ENCODE measurements at places on chromosomes 1 and 21.

DNA sequence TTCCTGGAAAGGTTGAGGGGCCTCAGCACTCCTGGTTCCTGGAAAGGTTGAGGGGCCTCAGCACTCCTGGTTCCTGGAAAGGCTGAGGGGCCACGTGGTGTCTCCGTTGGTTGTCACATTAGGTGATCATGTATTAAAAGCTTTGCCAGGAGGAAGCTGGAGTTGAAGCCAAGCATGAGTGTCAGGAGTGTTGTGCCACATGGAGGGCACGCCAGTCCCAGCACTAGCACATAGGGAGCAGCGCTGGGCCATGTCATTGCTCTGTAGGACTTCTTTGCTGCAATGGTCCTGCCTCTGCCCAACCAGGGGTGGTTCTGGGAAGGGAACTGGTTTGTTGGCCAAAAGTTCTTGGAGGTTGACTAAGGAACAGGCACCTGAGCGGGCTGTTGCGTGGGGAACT lies 13.3 kb downstream of the ATP5PO start:
- no peak for DNase-seq

DNA sequence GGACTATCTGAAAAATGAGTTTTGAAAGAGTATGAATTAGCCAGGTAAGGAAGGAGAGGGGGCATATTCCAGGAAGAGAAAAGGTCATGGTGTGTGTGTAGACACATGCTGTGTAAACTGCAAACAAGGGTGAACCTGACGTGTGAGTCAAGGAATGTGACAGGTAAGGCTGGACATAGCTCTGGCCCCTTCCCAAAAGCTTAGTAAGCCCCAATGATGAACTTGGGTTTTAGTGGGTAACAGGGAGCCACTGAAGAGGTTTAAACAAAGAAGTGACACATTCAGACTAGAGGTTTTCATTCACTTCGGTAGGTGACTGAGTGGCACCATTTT lies 36.7 kb downstream of the EGLN1 start:
- no peak for DNase-seq

GRCh38 chr1:97252076-97252475 lies 530.5 kb downstream of the PTBP2 start:
- DNase-seq: no peak

DNA sequence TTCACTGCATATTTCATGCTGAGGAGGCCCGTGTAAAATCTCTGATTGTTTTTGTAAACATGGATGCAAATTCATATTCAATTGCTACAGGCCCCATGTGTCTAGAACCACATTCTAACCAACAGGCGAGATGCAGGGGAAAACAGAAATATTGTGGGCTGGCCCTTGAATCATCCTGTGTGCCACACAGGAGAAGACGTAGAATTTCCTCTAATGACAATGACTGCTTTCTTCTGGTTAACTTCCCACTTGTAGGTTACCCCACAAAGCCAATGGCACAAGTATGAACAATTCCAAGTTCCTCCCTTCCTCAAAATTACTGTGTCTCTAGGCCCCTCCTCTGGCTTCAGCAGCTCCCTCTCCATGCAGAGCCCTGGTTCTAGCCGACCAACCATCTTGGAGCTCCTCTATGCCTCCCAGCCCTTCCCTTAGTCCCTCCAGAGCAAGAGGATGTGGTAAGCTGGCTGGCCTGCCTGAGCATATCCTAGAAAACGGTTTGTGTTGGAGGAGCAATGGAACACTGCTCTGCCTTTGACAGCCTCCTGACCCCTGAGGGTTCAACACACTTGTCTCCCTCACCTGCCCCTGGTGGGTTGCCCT lies 205.2 kb downstream of the HS2ST1 start:
- DNase-seq: no peak

DNA sequence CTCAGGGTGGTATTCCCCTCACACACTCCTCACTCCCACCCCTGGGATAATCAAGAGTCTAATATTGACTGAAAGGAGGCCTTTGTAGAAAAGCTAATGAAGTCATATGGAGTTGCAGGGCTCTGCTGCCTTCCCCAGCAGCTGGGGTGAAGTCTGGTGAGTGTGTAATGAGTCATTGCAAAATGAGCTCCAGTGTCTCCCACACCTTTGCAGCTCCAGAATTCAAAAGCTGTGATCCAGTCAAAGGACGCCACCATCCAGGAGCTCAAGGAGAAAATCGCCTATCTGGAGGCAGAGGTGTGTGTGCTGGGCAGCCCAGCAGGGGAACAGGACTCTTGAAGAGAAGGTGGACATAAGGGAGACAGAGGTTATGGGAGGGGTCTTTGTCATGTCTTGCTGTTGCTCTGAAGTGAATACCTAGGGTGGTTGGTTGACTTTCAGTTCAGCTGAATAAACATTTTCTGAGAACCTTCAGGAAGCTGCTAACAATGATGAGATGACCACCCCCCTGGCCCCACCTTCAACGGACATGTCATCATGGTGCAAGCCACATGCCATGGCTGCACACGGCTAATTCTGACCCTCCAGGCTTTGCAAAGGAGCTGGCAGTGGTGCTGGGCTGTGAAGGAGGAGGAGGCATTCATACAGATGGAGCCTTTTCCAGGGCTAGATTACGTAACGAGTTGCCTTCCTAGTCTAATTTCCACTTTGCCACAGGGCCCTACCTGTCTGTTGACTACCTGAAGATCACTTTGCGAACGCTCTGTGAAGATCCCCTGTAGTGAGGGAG lies 32.2 kb upstream of the SNX27 start:
- no peak for DNase-seq

Data from Jurkat, Clone E6-1 (cell line).